ENCODE measurements at places on chromosomes 7 and 10.

DNA sequence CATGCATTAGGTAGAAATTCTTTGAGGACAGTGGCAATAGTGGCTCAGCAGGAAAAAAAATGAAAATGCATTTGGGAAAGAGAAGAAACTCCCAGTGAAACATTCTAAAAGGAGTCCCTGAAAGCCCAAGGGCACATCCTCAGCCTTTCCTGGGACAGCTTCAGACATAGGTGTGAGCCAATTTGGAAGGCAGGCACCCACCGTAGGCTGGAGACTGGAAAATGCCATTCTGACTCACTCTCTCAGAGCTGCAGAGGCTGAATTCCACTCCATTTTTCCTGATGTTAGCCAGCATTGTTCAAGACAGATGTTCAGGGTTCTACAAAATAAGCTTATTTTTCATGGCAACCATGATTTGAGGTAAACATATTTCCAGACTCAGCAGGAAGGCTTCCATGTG, 379.0 kb upstream of the FZD8 start:
- DNase-seq = no peak

DNA sequence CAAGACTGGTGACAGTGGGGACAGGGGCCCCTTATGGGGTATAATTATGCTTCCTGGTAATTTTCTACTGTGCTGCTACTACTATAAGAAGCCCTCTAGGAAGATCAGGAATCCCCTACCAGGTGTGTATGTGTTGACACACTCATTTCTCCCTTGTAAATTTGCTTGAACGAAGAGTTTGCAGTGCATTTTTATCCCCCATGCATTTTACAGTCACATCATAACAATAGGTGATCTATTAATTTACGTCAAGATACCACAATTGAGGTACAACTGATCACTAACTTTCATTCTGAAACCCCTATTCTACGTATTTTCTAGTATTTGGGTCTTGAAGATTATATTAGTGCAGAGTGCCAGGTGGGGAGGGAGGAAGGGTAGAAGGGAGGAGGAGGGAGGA, 252.2 kb downstream of the NSUN6 start:
- DNase-seq = no peak

- no peak for DNase-seq
Observed at GRCh38 chr10:100656454-100656853, 88.9 kb upstream of the PAX2 start.

DNA sequence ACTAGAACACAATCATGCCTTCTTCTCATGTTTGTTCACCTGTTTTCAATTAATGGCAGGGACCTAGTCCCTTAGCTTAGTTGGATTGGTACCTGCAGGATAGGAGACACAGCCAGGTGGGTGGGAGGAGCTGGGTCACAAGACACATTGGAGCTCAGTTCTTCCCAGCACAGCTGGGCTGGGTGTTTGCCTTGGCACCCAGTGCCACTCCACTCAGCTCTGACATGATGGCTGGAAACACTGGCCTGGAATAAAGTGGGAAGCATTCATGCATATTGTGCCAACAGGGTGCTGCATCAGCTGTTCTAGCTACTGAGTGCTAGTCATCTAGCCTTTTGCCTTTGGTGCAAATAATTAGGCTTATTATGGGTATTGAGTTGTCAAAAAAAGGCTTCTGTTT, 226.1 kb downstream of the PTEN start:
- peak; percentile 77 for DNase-seq

- DNase-seq = no peak
Observed at GRCh38 chr7:379456-380138, 89.6 kb downstream of the FOXL3 start.

- DNase-seq = no peak
Observed at GRCh38 chr7:142807855-142808460, 37.2 kb downstream of the PRSS2 start.

DNA sequence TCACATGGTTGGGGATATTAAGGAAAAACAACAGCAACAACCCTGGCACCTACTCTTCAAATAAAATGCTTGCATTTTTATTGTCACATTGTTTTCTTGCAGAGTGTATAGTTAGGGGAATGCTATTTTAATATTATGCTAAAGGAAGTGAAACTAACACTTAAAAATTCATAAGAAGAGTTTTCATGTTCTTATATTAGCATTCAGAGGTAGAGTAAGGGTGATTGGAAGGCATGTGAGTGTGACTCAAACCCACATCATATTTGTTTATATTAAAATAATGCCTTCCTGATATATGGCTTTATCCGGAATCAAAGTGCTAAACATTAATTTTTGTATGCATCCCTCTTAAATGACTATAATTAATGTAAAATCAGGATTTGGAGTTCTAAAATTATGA, 59.8 kb upstream of the TES start:
- no peak for DNase-seq

DNA sequence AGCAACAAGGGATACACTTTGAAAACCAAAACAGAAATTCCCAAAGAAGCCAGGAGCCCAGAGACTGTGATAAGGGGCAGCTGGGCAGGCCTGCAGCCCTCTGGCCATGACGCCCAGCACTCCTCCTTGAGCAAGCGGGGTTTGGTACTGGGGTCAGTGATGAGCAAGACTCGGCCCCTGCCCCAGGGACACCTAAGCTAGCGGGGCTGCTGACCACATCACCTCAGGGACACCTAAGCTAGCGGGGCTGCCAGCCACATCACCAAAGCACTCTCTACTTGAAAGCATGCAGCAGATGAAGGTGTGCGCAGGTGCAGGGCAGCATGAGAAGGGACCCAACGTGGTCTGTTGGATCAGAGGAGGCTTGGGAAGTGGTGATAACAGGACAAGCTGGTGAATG, 108.0 kb upstream of the PPP2R2D start:
- DNase-seq = no peak

DNA sequence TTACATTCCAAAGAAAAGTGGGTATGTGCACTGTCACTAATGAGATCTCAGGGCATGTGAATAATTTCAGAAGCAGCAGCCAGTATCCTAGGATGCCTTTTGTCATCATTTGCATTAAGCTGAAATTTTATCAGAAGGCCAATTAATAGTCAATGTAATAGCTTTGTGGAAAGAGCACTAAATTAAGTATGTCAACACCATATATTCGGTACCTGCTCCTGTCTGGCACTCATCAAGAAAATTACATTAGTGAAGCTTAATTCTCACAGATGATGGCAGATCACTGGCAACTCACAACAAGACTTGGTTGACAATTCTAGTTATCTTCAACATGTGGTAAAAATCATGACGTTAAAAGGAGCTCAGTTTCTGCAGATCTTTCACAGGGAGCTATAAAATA, 271.4 kb downstream of the PARD3 start:
- DNase-seq = no peak

DNA sequence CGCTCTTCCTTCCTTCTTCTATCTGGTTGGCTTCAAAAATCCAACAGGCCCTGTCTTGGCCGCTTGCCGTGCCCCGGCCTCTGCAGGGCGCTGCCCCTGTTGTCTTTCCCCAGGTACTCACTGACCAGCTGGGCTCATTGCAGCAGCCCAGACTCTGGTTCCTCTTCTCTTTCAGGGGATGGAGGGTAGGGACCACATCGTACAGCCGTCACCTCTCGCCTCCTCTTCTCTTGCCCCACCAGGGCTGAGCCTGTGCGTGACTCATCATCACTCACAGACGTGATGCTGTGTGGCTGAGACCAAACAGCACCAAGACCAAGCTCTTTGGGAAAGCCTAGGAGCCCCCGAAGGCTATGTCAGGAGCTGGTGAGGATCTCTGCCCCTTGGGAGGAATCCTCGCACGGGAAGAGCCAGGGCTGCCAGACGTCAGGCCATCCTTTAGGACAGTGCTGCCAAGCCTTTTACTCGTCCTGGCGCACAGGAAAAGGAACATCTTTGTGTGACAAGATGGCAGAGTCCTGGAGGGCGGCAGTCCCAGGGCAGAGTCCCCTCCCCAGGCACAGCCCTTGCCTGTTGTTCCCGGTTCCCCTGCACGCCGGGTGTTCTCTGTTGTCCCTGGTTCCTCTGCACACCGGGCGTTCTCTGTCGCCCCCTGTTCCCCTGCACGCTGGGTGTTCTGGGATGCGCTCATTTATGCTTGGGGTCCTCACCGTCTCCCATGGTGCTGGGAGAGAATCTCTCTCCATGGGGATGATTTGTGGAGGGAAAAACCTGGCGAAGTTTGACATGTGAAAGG, 188.5 kb upstream of the SHH start:
- no peak for DNase-seq

- no peak for DNase-seq
Observed at GRCh38 chr10:91935886-91936285, 12.3 kb downstream of the BTAF1 start.
